ENCODE measurements at places on chromosomes 12 and 14.

GRCh38 chr12:25241167-25242020, 9.3 kb downstream of the KRAS start:
- DNase-seq, result no peak

DNA sequence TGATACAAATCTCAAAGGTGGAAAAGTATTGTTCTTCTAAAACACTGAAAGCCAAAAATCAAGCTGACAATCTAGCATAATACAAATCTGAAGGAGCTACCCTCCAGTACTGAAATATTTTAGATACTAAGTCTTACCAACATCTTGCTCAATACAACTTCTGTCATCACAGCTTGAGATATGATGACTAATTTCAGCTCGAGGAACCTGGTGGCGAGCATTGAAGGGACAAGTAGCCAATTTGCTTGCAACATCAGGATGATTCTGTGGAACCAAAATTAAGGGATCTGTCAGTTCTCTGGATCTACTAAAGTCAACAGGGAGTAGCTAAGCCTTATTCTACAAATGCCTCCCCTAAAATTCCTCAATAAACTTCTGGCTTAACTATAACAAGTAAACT, 10.4 kb downstream of the GTSF1 start:
- no peak for DNase-seq

- DNase-seq, result peak; percentile 79
Observed at GRCh38 chr12:42735861-42736361, 146.4 kb upstream of the PRICKLE1 start.

- no peak for DNase-seq
Observed at GRCh38 chr12:54058128-54058768, 4.6 kb downstream of the HOXC4 start.

DNA sequence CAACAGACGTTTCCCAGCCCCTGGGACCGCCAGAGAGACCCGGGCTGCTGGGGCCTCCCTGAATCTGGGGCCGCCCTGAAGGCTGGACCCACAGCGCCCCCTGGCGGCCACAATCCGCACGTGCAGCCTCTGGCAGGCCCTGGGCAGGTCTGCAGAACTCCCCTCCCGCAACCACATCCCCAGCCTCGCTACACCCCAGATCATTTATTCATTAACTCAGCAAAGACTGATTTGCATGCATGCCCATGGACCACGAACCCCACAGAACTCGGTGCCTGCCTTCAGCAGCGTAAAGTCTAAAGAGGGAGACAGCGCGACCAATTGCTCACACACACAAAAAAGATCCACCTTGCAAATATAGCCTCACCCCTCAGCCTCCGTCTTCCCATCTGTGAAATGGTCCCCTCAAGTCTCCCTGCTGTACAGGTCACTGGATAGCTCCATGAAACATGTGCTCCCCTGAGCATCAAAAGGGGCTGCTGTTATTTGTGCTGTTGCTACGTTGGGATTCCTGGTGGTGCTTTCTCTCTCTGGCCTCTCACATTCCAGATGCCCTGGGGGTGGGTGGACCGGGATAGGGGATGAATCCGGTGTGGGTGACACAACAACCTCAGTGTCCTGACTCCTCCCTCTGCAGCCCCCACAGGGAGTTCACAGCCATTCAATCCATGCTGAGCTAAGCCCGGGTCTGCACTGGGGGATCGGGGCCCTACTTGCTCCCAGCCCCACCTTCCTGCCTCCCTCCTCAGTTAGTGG, 96.4 kb downstream of the SCARB1 start:
- DNase-seq, result peak; percentile 83

- DNase-seq, result no peak
Observed at GRCh38 chr12:8057839-8058238, 8.3 kb downstream of the C3AR1 start.

DNA sequence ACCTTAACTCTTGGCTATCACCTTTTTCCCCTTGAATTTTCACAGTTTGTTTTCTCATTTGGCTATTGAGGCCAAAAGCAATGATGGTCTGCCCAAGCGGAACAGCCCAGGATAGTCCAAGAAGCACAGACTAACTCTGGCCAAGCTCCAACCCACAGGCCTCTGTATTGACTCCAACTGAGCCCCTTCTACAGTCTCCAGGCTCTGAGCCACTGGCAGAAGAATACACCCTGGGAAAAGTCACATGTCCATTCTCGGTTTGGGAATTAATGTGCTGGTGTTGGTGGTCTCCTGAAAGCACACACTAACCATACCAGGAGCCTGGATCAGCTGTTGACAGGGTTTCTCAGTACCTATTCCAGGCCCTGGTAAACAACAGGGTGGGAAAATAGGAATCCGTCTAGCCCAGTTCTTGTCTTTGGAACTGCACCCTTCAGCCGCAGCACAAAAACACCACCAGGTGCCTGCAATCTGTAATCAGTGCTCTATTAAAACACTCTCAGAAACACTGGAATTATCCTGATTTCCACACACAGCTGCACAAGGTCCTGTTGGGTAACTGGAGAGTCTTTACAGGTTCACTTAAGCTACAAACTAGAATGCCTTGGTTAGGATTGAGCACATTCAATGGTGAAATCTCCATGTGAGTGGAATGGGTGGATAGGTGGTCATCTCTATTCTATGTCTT, 63.6 kb downstream of the STXBP6 start:
- no peak for DNase-seq
